ENCODE measurements at places on chromosomes 5 and 9.

DNA sequence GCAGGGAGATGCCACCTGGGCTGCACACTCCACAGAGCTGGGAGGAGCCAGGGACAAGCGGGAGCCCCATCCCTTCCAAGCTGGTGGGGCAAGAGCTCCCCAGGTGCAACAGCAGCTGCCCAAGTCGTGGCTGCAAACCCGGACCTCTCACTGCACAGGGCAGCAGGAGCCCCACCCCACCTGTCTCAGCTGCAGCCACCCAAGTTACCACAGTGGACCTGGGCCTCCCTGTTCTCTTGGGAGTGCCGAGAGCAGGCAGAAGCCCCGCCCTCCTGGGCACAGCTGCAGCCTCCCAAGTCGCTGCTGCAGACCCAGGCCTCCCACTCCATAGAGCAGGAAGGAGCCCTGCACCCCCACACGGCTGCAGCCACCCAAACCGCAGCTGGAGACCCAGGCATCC lies 374.1 kb upstream of the ACO1 start:
- no peak for DNase-seq

GRCh38 chr9:131468031-131468430 lies 34.7 kb upstream of the POMT1 start:
- no peak for DNase-seq

- no peak for DNase-seq
Measured at GRCh38 chr9:71326360-71326759, 204.9 kb upstream of the TRPM3 start.

DNA sequence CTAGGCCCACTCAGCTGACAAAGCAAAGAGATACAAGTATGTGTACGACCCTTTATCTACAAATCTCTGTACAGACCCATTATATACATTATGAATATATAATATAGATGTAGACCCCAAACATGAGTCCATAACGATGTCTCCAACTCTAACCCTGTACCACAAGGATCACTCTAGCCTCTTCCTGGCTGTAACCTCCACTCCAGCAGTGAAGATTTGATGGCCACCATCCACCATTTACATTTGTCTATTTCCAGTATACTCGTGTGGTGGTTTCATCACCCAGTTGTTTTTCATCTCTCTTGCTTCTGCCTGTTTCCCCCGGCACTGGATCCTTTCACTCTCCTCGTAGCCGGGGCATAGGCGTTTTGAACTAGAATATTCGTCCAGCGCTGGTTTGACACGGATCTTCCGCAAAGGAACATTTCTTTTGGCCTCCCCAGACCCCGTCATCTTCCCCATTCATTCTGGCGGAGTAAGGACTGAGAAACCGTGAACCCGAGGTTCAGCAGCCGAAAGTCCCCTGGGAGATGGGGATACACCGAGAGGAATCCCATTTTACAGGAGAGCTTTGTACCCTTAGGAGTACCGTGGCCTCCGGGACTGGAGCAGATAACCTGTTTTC lies 828 bp upstream of the TRIO start:
- DNase-seq, result no peak

DNA sequence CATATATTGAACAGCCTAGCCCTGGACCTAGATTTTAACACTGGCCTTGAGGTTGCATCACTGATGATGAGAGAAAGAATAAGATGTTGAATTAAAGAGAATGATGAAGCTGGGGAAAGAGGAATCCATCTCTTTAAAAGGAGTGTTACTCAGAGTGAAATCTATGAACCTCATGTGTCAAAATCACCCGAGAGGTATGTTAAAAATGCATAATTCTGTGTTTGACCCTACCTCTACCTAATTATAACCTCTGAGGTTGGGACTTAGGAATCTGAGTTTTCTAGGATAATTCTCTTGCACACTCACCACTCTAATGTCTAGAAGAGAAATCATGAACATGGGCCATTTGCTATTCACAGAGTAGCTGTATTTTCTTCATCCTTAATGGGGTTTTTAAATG lies 479.4 kb downstream of the ENC1 start:
- DNase-seq, result no peak

- DNase-seq, result no peak
Measured at GRCh38 chr5:120457839-120458507, 6.1 kb upstream of the PRR16 start.

DNA sequence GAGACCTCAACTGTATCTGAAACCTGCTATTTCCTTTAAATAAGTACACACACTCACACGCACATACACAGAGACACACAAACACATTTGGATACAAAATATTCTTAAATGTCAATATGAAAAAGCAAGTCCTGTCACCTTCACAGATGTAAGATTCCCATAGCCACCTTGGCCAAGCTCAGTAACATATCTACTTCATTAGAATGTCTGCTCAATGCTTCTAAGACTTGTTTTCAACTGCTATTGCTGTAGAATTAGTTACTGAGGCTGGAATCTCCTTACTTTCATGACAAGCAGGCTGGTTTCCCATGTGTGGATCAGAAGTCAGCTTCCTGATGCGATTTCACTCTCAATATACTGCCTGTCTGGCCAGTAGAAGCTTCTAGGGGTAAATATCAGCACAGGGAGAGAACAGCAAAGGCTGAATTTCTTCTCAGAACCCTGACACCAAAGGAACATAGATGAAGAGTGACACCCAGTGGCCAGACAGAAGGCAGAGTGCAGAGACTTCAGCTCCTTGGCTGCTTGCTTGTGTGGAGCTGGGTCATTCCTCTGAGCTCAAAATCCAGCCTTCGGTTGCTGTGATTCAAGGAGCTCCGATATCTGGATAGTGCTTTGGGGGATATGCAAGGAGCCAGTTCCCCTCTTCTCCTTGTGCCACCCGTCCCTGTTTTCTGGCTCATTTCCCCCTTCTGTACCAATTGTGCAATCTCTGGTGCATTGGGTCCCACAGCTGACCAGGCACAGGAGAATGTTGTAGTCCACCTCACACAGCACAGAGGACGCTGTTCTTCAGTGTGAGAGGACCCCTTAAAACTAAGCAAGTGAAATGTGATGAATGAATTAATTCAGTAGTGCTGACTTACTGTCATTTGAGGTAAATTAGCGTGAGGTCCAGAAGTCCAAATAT lies 26.6 kb upstream of the ABLIM3 start:
- no peak for DNase-seq

DNA sequence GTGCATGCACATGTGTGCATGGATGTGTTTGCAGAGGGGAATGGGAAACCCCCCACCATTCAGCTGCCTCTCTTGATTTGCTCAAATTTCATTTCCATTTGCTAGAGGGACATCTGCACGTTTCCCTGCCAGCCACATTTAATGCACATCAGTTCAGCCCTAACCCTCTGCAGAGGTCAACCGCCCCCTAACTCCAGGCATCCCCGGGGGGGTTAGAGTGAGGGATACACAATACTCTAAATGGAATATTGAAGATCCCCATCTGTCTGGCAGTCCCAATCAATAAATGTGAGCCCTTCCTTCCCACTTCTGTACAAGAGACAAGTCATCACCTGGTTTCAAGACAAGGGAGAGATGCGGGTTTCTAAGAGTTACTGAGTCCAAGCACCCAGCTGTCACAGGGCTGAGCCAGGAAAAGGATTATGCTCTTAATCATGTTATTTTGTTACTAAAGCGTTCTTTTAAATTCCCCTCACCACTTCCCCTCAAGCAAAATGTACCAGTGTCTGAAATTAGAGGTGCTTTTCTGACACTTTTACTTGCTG lies 134.1 kb downstream of the SEMA6A start:
- DNase-seq, result no peak

GRCh38 chr5:175701797-175702196 lies 43.9 kb downstream of the HRH2 start:
- DNase-seq, result no peak

DNA sequence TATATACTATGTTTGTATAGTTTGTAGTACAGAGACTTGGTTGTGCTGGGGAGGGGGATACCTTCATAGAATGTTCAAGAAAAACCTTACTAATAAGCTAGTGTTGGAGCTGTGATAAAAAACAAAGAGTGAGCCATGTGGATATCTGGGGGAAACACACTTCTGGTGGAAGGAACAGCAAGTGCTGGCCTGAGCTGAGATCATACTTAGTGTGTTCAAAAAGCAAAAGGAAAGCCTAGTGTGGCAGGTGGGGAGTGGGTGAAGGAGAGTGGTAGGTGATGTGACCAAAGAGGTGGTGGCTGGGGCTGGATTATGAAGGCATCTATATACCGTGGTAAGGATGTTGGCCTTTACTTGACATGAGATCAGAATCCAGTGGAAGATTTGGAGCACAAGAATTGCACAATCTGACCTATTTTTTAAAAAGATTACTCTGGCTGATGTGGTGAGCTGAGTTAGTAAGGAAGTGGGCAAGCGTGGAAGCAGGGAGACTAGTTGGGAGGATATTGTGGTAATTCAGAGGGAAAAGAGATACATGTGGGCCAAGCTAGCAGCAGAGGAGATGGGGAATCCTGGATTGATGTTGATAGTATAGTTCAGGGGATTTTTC lies 26.6 kb downstream of the PALM2AKAP2 start:
- DNase-seq, result no peak

DNA sequence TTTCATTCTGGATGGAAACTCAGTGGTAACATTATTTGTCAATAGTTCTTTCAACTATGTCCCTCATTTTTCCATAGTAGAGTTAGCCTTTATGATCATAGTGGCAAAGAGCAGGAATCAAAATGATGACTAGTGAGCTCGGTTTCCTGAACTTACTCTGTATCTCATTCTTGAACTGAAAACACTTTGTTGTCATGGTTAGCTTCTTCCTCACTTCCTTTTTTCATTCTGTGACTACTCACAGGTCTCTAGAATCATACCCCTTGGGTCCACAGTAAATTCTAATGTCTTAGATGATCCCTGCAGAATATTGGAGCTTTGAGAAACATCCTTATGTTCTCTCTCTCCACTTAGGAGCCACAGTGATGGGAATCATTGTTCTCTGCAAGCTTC lies 29.4 kb upstream of the RECK start:
- DNase-seq, result no peak

GRCh38 chr5:97266576-97266975 lies 83.5 kb upstream of the RIOK2 start:
- DNase-seq, result no peak

- DNase-seq, result no peak
Measured at GRCh38 chr5:128842241-128842640, 123.0 kb upstream of the SLC27A6 start.

GRCh38 chr5:142886956-142887355 lies 116.8 kb downstream of the ARHGAP26 start:
- DNase-seq, result no peak

DNA sequence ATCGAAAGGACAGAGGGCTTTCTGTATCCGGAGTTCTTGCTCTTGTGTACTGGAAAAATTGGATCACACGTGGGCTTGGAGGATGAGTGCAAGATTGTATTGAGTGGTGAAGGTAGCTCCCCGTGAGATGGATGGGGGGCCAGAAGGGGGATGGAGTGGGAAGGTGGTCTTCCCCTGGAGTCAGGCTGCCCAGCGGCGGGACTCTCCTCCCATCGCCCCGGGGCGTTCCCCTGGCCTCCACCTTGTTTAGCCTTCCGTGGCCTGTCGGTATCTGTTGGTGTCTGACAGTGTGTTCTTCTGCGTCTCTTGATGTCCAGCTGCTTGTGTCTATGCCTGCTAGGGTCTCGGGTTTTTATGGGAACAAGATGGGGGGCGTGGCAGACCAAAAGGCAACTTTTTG lies 54.6 kb upstream of the GABRA6 start:
- DNase-seq, result no peak

GRCh38 chr5:36878392-36879082 lies 2.0 kb downstream of the NIPBL start:
- no peak for DNase-seq

DNA sequence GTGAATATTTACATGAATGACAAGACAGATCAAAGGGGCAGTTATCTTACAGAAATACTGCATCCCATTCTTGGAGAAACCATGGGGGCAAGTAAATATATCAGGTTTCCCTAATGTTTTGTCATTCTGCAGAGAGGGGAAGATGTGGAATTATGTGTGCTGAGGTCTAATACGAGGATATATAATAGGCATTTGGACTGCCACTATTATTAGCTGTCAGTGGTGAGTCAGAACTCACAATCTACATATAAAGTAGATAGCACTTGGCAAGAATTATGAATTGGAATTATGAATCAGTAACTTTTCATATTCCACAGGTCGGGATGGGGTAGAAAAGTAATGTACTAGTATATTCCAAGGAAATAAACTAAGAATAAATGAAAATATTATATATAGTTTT lies 121.7 kb downstream of the GIN1 start:
- DNase-seq, result no peak

DNA sequence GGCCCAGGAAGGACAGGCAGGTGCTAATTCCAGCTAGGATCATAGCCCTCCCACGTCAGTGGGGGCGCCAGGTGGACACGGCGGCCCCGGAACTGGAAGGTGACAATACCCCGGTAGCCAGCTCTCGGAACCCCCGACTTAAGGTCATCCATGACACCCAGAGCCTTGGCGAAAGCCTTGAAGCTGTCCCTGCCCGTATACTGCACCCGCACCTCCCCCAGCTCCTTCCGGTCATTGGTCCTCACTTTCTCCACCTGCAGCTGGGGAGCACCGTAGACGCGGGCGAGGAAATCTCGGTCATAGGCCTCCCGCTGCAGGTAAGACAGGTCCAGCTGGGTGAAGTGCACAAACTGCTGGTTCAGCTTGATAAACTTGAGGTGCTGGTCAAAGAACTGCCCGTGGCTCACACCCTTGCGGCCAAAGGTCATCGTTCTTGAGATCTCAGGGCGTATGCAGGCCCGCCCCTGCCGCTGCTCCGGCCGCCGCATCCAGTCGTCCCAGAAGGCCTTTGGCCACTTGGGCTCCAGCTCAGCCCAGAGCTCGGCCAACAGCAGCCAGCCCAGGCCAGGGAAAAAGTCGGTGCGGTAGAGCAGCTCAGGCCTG lies 10.9 kb downstream of the MGAT1 start:
- DNase-seq, result no peak

GRCh38 chr9:18017136-18017535 lies 438.3 kb downstream of the SH3GL2 start:
- no peak for DNase-seq

GRCh38 chr9:18890372-18890771 lies 142.6 kb downstream of the SAXO1 start:
- DNase-seq, result no peak

Measured in activated T-helper 9 cell treated with anti-CD3 and anti-CD28 coated beads, Interleukin-2, amount 50 U/mL, for 16 hours (primary cell).